ENCODE measurements at places on chromosomes 4 and X.
A peak's percentile ranks its signal among the peaks of the same experiment; 100 is the strongest.

GRCh38 chr4:57866468-57867171 lies 756.4 kb upstream of the IGFBP7 start:
- no peak for DNase-seq

DNA sequence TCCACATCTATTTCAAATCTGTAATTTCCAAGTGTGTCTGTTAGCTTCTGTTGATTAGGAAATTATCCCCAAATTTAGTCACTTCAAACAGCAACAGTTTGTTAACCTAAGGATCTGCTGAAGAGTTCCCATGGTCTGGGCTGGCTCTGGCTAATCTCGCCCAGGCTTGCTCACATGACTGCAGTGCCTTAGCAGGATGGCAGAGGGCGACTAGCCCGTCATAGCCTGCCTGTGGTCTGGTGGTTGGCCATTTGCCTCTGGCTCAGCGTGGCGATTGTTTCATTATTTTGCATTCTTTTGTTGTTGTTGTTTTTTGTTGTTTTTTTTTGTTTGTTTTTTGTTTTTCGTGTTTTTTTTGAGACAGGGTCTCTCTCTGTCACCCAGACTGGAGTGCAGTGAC lies 264.0 kb downstream of the TRIML1 start:
- no peak for DNase-seq

GRCh38 chr4:149343614-149344013 lies 472.0 kb downstream of the IQCM start:
- DNase-seq: no peak

DNA sequence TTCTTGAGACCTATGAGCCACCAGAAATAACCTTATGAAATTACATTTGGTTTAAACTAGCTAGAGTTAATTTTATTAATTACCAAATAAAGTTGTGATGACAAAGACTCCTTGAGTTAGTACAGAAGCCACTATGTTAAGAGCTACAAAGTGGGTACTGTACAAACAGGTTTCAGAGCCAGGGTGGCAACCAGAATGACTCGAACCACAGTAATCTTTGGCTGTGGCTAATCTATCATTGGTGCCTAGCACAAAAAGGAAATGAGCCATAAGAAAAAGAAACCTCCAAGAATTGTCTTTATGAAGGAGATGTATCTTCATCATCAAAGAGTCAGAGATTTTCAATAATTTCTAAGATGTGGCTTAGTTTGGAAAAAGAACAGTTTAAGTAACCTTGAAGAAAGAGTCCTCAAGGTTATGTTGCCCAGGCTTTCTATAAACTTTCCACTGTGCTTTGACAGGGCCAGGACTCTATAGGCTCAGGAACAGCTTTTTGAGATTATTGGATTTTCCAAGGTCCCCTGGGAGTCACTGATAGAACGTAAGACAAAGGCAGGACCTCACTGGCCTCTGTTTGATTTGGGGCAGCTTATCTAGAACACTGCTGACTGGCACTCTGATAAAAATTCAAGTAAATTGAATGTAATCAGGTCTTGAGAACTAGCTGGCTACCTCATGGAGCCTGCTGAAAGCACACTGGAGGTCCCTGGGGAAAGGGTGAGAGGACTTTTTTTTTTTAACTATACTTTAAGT lies 777.7 kb downstream of the STIM2 start:
- DNase-seq: no peak

DNA sequence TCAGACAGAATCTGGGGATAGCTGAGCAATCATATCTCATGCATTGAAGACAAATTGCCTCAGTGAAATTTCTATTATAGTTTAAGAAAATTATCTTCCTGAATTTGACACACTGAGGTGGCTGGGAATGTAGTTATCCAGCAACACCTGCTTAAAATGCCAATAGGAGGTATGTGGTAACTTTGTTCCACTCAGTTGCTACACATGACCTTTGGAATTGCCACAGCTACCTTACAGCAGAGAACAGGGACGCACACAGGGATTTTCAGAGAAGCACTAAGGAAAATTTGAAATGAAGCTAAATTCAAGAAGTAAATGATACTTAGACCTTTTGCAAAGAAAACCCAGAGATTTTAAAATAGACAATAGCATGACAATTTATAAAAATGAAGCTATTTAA lies 264.6 kb downstream of the IL1RAPL1 start:
- DNase-seq: no peak

GRCh38 chrX:20244931-20245330 lies 21.8 kb downstream of the RPS6KA3 start:
- peak; percentile 41 for DNase-seq

Measured in astrocyte (in vitro differentiated cells and primary cell).